Heart right ventricle (tissue), 16 donors: ENCODE measurements at places on chromosomes 13 and 19. TPM values are rescaled to one million over a fixed set of nuclear protein-coding genes. Genes with fewer than 3 reads are reported as not detected.

DNA sequence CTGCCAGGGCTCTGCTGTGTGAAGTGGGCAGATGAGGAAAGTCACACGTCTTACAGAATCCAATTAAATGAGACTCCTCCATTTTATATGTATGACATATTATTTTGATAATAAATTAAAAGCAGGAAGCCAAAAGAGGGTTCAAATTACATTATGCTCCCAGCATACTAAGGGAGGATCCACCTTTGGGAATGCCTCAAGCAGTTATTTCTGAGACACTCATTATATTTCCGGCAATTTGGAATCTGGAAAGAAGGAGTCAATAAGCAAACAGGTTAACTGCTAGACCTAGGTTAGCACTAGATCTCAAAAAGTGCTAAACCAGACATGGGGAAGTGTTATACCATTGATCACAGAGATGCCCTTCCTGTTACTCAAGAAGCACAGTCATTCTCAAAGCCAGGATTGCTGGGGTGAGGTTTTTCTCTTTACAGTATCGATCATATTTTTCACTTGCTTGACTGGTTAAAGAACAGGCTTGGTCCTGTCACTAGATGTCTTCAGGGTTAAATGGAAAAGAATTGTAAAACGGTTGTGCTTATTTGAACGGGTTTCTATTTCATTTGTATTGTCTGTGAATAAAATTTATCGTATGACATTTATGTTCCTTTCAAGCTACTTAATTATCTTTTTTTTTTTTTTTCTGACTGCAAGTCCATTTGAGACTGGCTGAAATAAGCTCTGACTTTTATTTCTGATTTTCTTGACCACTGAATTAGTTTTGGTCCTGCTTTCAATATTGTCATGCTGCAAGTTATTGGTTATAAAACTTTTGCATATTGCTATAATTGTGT, 523.2 kb downstream of the KLF12 start:
- DNase-seq: no peak

- no peak for DNase-seq
These were observed 173.5 kb downstream of the LACC1 start for GRCh38 chr13:44053208-44053607.

DNA sequence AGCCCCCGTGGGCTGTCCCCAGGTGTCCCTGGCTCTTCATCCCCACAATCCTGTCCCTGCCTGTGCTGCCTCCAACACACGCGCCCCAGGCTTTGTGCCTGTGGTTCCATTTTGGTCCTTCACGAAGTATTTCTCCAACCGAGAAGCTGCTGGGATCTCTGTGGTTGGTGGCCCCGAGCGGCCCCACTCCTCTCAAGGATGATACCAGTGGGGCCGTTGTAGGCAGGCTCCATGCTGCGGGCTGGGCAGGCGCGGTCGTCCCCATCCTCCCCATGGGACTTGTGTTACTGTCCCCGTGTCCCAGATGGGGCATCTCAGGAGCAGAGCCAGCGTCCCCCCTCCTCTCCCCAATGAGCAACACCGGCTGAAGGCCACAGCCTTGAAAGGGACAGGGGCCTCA, 3.7 kb upstream of the ZNF554 start:
- DNase-seq: no peak

The HIPK4 gene
- total RNA-seq: not detected

DNA sequence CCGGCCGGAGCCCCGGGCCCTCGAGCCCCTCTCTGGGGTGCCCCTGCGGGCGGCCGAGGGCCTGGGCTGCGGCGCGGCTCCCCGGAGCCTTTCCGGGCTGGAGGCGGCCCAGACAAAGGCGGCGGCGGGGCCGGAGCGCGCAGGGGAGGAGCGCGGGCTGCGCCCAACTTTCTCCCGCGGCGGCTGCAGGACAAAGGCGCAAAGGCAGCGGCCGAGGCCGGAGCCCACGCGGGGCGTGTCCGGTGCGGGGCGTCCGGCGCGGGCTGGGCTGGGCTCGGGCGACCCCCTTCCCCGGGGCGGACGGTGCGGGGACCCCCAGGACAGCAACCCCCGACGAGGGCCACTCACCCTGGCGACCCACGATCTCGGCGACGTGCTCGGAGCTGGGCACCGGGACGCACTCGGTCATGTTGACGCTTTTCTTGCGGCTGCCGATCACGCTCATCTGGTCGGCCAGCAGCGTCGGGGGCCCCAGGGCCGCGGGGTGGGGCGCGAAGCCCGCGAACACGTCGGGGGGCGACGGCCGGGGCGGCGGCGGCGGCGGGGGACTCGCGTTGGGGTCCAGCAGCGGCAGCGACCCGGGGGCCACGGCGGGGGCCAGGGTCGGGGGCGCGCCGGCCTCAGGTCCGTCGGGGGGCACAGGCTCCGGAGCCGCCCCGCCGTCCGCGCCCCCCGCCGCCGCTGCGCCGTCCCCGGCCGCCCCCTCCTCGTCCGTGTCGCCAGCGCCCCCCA, 843 bp downstream of the MEX3D start:
- DNase-seq: no peak
